Activated CD8-positive, alpha-beta T cell treated with anti-CD3 and anti-CD28 coated beads, Interleukin-2, amount 10 ng/mL, durations not matched to agents 7 days and 5 days (primary cell): ENCODE measurements at places on chromosomes 2 and 18.

- no peak for DNase-seq
Measured at GRCh38 chr2:38033646-38034045, 42.3 kb downstream of the CYP1B1 start.

- no peak for DNase-seq
Measured at GRCh38 chr2:12761104-12761503, 44.4 kb downstream of the TRIB2 start.

DNA sequence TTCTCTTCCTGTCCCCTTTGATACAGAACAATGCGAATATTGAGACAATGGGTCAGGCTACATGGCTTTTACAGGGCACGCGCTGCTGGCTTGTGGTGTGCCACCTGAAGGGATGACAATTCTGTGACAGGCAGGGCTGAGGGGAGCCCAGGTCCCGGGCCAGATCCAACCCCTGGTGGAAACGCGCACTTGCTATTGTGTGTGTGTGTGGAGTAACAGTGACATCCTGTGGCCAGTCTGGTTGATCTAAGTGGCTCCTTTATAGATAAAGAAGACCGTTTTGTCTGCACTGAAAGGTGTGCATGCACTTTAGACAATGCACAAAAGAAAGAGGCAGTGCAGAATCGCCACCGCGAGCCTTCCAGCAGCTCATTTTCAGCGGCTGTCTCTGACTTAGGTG is 273.6 kb downstream of the HRH4 start:
- no peak for DNase-seq

DNA sequence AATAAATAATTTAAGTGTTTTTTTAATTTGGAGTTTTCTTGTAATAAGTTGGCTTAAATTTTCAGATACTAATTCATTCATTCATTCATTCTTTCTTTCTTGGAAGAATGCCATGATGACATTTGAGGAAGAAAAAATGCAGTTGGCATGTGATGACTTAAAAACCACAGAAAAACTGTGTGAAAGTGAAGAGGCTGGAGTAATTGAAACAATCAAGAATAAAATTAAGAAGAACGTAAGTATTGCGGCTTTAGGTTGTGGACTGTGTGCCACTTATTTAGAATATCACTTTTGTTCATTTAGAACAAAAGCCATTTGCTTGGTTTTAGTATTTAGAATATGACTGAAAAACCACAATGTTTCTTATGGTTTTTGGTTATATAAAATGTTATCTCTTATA is 51.4 kb downstream of the TTC39C start:
- DNase-seq, result no peak

DNA sequence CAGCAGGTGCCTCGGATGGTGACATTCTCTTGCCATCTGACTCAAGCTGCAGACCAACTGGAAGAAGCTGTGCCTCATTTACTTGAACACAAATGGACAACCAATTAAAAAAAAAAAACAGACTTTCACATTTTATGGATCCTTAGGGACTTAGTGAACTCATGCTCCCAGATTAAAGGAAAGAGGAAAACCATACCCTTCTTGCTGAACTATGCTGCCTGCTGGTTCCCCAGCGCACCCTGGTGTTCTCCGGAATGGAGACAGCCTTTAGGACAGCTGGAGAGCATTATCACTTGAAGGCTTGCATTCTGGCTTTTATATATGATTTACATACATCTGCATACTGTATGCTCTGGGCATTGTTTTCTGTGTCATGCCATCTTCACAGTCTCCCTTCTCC is 370.7 kb downstream of the SLC4A3 start:
- no peak for DNase-seq

DNA sequence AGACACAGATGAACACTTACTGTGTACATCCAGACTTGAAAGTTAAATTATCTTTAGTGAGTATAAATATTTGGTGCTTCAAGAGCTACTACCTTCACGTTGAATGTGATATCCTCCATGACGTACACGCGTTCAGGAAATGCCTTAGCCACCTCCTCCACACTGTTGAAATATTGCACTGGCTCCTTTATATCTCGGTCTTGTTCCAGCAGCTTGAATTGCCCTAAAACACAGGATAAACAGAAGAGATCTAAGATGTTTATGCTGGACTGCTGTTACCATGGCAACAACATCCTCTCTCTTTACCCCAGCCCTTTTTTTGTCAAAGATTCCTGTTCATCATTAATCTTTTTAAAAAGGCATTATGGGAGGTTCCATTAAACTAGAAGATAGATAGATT is 120.3 kb downstream of the MEP1B start:
- no peak for DNase-seq

- no peak for DNase-seq
Measured at GRCh38 chr18:49515516-49515915, 28.5 kb upstream of the C18orf32 start.

GRCh38 chr2:201698588-201699226 is at the start of gene MPP4:
Gene MPP4, minus strand, starts transcription at chr2:201698644. Its CDS starts 4,690 bp downstream, at chr2:201693954.
- no peak for DNase-seq

DNA sequence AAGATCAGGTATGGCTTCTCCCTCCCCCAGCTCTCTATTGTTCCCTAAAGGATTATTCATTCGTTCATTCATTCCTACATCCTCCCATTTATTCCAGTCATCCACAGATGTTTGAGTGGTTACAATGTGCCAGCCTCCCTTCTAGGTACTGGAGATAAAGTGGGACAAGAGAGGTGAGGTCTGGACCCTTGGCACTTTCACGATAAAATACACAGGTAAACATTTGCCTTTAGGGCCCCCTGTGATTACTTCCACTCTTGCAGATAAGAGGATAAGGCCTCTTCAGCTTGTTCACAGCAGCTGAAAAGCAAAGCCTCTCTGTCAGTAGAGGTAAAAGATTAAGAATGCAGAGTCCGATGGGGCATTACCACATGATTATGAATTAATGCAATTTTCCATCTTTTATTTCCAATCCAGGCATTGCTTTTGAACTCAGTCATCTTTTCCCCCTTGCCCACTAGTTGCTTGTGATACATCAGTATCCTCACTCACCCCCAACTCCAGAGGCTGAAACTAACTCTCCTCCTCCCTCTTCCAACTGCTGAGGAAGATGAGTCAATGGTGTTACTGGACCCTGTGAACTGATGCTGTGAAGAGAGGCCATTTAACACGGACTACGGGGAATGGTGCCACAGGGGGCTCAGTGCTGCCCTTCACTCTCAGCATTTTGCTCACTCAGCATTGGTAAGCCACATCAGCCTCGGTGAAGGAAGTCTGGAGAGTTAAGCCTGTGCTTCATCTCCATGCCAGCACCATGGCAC is 1.1 kb upstream of the DPP4 start:
- no peak for DNase-seq

- no peak for DNase-seq
Measured at GRCh38 chr2:56299171-56299691, 115.4 kb downstream of the CCDC85A start.

GRCh38 chr2:165636959-165637358 is 157.1 kb downstream of the GALNT3 start:
- no peak for DNase-seq

DNA sequence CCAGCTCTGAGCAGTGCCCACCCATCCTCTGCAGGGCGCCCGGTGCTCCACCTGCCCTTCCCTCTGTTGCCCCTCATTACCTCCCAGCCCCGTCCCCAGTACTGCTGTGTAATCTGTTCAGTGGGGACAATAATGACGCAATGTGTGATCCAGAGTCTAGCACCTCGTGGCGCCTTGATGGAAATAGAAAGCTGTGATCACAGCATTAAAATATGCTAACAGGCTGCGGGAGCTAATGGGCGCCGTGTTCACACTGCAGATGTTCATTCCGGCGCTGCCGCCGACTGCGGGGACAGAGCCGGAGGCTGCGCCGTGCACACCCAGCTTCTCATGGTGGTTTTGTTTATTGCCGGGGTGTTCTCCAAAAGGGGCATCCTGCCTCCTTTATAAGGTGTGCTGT is 235.2 kb downstream of the LDLRAD4 start:
- DNase-seq, result no peak

GRCh38 chr2:223995569-223995968 is 38.3 kb downstream of the MRPL44 start:
- DNase-seq, result no peak

DNA sequence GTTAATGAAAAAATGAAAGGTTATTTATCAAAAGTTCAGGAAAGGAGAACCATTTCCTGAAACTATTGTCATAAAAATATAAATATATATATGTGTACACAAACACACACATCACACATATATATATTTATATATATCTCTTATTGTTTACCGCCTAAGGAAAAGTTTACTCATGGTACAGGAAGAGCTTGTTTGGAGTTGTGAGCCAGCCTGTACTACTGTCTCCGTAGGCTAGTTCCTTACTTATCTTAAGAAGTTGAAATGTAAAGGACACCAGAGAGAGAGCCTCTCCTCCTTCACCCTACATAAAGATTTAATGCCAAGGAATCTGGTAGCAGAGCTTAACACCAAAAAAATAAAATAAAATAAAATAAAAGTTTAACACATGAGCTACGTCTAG is 19.6 kb downstream of the DSC1 start:
- no peak for DNase-seq

DNA sequence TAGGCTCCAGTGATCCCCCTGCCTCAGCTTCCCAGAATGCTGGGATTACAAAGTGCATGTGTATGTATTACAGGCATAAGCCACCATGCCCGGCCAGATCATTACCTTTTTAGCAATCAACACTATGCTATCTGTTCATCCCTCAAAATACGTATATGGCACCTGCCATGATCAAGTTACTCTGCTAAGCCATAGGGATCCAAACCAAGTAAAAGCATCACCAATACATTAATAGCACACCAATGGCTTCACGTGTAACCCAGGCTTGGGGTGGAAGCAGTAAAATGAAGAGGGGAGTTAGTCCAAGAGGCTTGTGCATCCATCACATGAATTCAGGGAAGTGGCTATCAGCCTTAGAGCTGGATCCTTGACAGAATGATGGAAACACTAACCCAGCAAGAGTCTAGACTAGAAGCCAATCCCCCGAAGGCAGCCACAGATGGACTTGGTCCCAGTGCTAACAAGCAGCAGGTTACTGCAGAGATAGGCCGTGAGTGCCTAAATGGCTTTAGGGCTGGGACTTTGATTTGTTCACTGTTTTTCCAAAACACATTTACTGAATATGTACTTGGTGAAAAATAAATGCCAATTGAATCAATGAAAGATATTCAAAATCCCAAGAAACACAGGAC is 11.3 kb downstream of the HDLBP start:
- DNase-seq, result no peak

DNA sequence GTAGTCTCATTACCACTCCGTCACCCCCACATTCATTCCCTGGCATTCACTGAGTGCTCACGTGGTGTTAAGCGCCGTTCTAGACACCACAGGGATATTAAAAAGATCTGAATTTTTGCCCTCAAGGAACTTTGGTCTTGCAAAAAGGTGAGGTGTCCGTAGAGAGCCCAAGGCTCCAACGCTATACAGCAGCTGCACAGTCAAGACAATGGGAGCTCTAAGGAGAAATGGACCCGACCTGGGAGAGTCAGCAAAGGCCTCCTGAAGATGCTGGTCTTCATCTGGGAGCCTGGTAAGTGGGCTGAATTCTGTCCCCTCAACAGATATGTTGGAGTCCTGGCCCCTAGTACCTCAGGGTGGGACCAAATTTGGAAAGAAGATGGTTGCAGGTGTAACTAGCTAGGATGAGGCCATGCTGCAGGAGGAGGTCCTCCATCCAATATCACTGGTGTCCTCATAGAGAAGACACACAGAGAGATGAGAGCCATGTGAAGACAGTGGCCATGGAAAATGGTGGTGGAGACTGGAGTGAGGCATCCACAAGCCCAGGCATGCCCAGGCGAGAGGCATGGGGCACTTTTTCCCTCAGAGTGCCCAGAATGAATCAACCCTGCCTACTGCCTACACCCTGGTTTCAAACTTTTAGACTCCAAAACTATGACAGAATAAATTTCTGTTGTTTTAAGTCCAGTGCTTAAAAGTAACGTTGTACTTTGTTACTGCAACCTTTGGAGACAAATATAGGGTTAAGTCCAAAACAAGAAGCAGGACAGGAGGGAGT is 247.3 kb downstream of the TTC32 start:
- DNase-seq, result no peak

DNA sequence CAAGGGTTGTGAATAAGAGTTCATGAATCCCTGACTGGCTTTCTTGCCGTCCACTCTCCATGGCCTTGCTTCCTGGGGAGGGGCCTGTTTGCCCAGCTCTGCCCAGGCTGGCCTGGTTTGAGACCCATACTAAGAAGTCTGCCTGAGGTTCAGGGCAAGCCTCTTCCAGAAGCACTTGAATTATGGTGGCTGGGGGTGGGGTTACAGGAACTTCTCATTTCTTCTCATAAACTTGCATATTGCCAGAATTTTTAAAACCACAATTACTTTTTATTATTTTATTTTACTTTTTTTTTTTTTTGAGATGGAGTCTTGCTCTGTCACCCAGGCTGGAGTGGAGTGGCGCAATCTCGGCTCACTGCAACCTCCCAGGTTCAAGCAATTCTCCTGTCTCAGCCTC is 42.0 kb downstream of the GORASP2 start:
- no peak for DNase-seq

GRCh38 chr18:4256766-4257417 is 198.2 kb downstream of the DLGAP1 start:
- no peak for DNase-seq

DNA sequence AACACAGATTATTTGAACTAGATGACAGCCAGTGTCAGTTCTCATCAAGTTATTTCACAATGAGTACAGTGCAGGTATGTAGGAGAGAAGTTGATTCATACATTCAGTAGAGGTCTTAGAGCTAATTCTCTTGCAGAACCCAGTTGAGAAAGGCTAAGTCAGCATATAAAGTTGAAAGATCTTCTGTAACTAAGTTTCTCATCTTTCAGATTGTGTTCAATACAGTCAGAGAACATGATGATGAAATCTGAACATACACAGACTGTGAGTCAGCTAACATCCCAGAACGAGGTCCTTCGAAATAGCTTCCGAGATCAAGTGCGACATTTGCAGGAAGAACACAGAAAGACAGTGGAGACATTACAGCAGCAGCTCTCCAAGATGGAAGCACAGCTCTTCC is 41.9 kb upstream of the LIMS1 start:
- DNase-seq, result no peak

- DNase-seq, result no peak
Measured at GRCh38 chr18:35672897-35673296, 91.4 kb downstream of the GALNT1 start.

DNA sequence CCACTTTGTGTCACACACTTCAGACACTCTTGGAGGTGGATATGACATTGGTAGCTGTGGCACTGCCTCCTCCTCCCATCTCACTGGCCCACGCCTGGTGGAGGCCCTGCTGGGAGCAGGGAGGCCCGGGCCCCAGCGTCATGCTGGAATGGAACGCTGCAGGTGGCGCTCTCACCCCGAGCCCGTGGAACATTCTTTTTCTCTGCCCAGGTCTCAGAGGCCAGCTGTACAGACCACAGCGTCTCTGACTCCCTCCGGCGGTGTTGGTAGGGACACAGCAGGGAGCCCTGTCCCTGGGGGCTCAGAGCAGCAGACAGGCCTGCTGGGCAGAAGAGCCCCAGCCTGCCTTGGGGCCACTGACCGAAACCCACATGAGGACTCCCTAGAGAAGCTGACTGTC is 218.1 kb downstream of the TWIST2 start:
- no peak for DNase-seq
